ENCODE measurements at places on chromosomes 3 and 15.

DNA sequence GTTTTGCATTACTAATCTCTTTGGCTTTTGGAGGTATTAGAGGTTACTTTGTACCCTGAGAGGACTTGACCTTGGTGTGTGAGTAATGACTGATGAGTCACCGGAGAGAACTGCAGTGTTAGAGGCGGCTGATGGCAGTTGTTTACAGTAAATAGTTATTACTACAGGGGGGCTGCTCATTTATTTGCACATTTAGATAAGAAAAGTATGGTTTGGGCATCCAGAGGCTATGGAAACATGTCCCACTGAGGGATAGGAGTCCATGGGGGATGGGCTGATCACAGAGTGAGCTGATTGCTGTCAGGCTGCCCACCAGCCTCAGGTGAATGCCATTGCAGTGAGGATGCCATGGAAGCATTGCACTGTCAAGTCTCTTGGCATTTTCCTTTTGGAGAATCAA, 17.3 kb upstream of the STAC start:
- no peak for DNase-seq

DNA sequence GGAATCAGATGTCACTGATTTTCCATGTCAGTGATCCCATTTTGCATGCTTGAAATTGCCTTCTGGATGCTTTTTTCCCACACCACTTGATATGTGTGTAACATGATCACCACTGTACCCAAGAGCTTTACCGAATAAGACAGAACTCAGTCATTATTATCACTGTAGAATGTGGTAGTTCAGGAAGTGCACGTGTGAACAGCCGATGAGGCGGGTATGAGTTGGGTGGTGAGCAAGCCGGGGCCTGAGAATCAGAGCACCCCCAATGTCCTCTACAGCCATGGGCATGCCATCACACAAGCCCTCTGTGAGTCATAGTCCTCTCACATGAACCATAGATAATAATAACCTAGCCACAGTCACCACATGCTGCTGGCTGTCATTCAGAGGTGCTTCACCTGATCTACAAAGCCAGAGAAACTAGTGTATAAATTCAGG, 470.8 kb downstream of the SOX2 start:
- DNase-seq: no peak

DNA sequence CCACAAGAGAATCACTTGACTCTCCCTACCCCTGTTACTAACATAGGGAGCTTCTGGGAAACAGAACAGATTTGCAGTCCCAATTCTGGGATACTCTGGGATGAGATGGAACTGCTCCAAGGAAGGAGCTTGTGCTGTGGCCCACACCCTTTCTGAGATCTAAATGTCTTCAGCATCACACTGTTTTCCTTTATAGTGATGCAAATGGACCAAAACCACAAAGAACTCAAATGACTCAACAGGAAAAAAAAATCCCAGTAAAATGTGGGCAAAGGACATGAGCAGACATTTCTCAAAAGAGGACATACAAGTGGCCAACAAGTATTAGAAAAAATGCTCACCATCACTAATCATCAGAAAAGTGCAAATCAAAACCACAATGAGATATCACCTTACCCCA, 155.6 kb downstream of the NECTIN3 start:
- DNase-seq: no peak

GRCh38 chr3:21722301-21722700, 28.7 kb downstream of the ZNF385D start:
- no peak for DNase-seq

GRCh38 chr3:108125550-108126071, 34.8 kb upstream of the CD47 start:
- peak; percentile 64 for DNase-seq

DNA sequence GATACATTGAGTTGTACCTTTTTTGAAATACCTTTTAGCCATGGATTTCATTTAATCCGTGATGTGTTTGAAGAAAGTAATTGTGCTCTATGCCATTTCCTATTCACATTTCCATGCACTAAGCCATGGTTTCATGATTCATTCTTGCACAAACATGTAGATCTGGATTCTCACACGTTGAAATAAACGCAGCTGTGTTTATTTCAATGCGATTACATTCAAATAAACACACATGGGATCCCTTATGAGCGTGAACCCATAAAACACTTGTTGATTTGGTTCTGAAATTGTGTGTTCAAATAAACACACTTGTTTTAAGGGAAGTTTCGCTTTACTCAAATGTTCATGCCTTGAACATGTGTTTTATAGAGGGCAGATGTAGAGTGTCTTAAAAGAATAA, 39.2 kb downstream of the BBX start:
- DNase-seq: no peak

DNA sequence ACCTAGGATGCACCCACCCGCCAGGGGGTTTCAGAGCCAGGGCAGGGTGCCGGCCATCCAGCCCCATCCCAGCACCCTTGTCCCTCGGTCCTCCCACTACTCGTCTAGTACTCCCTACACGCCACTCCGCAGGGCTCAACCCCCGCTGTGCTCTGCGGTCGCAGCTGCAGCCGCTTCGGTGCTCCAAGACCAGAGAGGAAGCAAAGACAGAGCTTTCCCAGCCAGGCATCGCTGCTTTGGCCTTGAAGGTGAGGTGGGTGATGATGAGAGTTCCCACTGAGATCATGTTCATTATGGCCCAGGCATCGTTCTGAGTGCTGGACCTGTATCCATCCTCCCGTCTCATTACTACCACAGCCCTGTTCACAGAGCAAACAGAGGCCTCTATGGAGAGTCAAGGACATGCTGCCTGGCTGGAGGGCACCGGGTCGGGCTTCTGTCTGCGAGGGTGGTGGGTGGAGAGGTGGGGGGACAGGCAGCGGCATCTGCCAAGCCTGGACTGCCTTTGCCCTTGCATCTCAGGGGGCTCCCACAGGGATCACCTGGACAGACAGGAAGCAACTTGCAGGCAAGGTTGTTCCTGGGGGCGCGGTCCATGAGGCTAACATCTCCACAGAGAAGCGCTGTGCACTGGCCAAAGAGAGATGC, 66.9 kb downstream of the KLF13 start:
- DNase-seq: no peak

- no peak for DNase-seq
Observed at GRCh38 chr3:140584549-140584948, 93.3 kb upstream of the TRIM42 start.

DNA sequence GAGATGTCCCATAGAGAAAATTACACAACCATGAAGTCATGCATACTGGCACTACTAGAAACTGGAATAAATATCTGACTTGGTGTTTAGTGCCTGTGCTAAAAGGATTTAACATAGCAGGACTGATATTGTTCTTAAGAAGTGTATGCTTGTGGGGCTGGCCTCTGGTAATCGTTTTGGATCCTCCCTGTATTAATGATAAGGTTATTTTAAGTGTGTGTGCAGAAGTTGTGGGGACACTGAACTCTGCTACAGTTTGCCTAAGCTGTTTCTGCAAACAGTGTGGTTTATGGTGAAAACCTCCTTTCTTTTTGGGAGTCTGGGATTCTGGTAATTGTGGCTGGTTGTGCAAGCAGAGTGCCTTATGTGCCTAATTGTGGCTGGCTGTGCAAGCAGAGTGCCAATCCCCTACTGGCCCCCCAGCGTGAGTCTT, 120.8 kb downstream of the CLASP2 start:
- no peak for DNase-seq

GRCh38 chr15:40244961-40245523, 6.2 kb downstream of the PAK6 start:
- no peak for DNase-seq

DNA sequence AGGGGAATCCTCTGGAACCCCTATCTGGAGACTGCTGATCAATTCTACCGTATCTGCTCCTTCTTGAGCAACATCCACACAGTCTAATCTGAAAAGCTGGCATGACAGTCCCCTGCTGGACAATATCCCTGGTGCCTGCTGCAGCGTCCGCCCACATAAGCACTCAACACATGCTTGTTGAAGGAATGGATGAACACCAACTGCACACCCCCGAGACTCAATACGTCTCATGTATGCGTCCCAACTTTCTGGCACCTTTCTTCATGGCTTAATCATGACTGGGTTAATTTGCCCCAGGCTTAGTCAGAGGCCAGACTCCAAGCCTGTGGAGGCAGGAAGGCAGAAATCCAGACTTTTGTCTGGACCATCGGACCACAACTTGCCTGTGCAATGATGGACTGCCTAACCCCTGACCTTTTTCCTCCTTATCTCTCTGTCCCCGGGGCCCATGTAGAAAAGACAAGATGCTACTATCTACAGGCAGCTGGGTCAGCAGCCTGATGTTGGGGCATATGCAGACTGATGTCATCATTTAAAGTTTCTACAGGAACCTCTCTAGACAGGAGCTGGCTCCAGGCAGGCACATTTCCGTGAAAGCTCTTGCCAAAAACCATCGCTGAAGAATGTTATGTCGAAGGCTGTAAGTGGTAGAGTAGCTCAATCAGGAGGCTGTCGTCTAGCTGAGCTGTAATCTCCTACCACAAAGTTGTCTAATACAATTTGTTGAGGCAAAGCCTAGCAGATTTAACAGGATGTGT, 114.1 kb upstream of the TPM1 start:
- no peak for DNase-seq

DNA sequence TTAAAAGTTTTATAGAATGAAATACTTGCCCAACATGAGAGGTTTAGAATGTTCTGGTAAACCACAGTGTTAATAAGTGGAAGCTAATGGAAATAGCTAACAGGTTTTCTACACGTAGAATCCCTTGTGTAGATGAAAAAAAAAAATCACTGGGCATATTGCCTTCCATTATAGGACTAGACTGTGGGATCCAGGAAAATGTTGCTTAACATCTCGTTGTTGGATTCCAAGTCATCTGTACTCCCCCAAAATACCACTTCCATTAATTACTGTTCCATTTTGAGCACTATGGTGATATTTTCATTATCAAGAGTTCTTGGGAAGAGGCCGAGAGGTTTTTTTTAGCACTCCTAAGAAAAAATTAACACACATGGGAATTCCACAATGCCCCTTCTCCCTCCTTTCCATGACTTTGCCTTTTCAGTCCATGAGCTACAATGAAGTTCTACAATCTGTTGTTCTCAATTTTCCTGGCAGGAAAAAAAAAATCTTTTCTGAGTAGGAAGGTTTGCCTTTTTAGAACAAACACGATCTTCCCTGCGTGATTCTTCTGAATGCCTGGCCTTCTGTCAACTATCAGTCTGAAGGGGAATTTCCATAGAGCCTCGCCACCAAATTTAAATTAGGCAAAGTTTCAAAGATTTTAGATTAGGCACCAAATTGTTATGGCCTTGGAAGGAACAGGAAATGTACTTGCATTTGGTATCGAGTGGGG, 74.4 kb upstream of the CTDSPL start:
- DNase-seq: no peak

DNA sequence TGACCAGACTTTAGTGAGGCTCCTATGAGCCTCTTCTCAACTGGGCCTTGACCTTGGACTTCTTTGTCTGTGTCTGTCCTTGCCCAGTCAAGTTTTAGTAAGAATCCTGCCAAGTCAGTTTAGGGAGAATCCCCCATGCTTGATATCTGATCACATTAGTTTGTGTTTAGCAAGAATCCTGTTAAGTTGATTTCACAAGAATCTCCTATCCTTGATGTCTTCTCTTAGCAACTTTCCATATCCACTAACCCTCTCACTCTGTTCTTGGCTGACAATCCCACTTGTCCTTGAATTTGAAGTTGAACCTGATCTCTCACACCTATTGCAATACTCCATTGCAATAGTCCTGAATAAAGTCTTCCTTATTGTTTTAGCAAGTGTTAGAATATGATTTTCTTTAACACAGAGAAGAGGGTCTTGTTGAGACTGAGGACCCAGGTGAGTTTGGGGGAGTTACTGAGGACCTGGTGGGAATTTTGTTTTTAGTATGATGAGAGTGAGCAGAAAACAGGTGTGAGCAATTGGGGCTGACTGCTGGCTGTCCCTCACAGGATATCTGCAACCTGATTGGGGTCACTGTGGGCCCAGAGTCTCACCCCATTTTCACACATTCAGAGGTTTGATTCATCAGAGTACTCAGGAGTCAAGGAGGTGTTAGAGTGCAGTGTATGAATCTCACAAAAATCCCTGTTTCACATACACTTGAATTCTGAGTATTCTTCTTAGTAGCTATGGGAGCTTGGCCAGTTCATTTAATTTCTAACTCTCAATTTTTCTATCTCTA, 39.9 kb upstream of the TNFAIP8L3 start:
- no peak for DNase-seq

DNA sequence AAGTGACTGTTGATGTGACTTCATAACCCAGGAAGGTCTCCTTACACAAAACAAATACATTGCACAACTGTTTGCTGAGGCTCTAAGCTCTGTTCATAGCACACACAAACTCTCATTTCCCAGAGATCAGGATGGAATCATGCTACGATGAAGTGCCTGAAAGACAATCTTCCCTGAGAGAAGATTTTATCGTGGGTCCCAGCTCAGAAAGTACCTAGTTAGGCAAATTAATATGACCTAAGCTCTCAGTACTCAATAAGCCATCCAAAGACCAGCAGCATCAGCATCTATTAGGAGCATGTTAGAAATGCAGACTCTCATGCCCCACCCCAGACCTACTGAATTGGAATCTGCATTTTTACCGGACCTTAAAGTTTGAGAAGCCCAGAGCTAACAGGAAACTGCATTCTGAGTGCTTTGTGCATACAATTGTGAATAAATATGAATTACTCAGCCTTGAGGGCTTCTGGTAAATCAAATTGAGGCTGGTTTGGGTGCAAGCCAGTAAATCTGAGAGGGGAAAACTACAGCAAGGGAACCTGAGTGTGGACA, 161.5 kb upstream of the C2CD4B start:
- DNase-seq: no peak

GRCh38 chr3:14357463-14357862, 44.9 kb upstream of the SLC6A6 start:
- DNase-seq: no peak

DNA sequence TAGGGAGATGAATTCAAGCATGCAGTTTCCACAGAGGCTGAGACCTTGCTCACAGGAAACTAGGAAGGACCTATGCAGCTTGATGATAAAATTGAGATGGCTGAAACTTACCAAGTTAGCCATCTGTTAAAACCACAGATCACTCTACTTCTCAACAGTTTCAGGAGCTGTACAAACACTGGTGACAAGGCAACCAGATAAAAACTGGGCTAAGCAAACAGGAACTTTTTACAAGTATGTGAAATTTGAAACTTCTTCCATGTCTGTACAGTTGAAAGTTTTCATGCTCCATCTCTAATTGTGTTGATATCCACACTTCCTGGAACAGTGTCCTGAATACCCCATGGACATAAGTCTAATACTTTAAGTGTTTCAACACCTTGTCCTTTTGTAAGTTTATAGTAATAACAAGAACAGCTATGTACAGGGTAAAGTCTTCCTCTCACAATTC, 78.2 kb downstream of the FAIM start:
- peak; percentile 66 for DNase-seq

- no peak for DNase-seq
Observed at GRCh38 chr15:88204584-88204983, 52.0 kb downstream of the NTRK3 start.

All from activated CD4-positive, alpha-beta T cell treated with anti-CD3 and anti-CD28 coated beads, Interleukin-2, Interleukin-4, amounts not matched to agents 100 ng/mL and 50 ng/mL, durations not matched to agents 16 hours and 8 hours (primary cell).